ENCODE measurements at places on chromosomes 5 and 9.

DNA sequence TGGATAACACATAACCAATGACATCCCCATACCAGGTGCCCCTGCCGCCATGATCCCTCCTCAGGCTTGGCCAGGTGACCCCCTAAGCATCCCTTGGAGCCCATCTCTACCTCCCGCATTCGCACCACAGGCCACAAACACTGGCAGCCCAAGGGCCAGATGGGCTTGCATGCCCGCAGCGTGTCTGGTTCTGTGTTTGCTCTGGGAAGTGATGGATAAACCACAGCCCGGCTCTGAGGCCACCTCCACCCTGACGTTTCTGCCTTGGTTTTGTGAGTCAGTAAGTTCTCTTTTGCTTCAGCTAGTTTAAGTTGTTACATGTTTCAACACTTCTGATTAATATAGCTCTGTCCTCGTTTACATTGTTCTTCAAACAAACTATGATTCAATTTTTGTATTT, 172.4 kb upstream of the PHYKPL start:
- DNase-seq, result no peak

DNA sequence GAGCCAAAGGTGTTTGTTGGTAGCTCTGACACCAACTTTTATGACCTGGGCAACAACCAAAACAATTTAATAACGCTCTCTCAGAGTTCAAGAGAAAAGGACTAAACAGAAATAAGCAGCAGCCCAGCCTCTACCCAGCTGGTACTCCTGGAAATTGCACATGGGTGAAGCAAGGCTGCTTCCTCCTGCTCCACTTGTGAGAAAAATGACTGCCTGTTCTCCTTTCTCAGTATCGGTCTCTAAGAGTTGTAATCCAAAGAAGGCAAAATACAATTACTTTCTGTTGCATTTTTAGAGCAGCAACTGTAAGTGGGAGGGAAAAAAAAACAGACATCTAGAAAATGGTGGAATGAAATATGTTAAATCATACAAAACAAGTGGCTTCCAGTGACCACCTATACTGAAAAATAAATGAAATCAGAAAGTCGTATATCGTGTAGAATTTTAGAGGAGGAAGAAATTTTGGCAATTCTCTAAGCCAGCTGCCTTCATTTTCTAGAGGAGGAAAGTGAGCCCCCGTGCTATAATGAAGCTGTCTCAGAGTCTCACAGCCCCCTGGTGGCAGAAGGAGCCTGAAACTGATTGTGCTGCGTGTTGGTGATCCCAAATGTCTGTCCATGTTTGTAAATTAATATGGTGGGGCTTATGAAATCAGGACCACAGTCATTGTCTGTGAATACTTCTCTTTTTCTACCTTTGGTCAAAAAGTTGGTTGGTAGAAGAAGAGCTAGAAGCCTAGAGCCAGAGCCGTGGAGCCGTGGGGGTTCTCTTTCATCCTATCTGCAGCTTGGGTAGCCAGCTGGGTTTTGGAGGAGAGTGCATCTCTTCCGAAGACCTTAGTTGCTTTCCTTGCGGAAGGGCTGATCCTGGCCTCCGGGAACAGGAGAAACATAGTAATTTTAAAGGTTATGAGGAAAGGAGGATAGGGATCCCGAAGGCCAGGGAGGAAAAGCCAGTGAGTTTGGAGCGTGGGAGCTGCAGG, 139.9 kb downstream of the PIP5K1B start:
- peak; percentile 47 for DNase-seq

GRCh38 chr5:153952893-153953292, 85.8 kb downstream of the FAM114A2 start:
- no peak for DNase-seq

DNA sequence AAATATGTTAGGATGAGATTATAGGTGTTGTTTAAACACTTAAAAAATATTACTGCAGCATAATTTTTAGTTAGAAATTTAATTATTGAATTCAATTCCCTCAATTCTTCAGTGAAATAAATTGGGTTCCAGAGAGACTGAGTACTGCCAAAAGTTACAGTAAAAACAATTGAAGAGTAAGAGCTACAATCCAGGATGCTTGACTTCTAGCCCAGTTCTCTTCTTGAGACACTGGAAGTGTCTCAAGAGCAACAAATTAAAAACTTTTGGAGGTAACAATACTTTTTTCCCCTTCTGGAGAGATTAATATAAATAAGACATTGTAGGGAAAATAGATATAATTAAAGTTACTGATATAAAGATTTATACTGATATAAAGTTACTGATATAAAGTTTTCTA, 8.3 kb downstream of the ITGA1 start:
- DNase-seq, result no peak

- no peak for DNase-seq
Measured at GRCh38 chr9:129422843-129423192, 198.1 kb downstream of the C9orf50 start.

- no peak for DNase-seq
Measured at GRCh38 chr9:69943148-69943806, 100.4 kb upstream of the MAMDC2 start.

DNA sequence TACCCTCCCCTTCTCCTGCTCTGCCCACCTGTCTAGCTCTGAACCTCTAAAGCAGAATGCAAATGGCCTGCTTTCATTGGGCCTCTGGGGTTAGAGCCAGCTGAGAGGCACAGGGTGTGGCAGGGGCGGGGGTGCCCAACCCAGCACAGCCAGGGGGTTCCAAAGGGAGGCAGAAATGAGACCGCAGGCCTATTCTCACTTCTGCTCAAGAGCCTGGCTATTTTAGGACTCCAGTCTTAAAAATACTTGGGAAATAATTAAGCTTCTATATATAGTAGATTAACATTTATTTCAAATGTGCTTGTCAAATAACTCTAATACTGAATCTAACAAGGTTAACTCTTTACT, 5.7 kb downstream of the QSOX2 start:
- DNase-seq, result no peak

DNA sequence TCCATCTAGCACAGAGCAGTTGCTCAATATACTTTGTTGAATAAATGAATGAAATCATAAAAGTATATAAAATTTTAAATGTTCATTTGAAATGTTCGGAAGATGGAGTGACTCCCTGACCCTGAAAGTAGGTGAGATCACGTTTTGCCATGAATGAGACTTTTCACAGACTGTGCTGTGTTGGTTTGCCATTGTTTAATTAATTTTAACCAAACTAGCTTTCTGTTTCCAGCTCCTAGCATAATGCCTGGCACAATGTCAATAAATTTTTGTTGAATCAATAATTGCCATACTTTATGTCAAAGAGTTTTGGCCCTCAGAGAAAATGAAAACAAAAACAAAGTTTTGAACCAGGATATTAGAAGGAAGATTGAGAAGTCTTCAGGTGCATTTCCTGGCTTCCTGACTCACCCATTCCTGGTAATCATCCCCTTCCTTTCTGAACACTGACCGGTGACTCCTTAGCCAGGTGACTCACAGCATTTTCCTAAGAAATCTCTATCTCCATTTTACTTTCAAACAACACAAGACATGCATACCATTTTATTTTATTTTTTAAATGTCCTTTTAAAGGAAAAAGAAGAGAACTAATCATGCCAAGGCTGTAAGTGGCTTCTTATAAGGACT, 15.1 kb downstream of the SLC28A3 start:
- peak; percentile 50 for DNase-seq

- DNase-seq, result no peak
Measured at GRCh38 chr5:80266566-80266965, 10.7 kb upstream of the SERINC5 start.

GRCh38 chr5:142512043-142513042, 173.5 kb downstream of the FGF1 start:
- DNase-seq, result no peak

DNA sequence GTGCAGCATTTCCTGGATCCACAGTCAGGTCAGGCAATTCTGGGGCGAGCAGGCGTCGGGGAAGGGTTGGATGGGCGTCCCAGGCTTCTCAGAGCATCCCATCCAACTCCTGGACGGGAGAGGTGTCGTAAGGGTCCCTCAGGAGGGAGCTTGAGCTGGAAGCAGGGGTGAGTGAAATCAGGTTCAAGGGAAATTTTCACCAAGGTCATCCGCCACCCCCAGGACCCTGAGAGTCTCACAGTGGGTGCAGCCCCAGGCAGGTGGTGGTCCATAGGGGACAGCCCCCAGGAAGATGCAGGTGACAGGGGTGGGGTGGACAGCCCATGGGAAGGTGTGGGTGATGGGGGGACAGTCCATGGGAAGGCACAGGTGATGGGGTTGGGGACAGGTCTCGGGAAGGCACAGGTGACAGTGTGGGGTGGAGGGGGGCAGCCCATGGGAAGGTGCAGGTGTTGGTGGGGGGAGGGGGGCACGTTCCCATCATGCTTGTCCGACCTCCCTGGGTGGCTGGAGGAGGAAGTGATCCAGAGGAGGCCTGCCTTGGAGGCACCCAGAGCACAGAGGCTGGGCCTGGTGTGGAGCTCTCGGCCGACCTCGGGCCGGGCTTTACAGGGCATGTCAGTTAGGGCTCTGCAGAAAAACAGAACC, 48.9 kb downstream of the AHRR start:
- no peak for DNase-seq

GRCh38 chr9:110432253-110432652, 94.6 kb upstream of the TXNDC8 start:
- DNase-seq, result no peak

- no peak for DNase-seq
Measured at GRCh38 chr5:58279259-58279658, 180.6 kb downstream of the PLK2 start.

- DNase-seq, result no peak
Measured at GRCh38 chr9:6384732-6385131, 28.3 kb upstream of the UHRF2 start.

- no peak for DNase-seq
Measured at GRCh38 chr9:136147890-136148714, 29.4 kb upstream of the TMEM250 start.

- DNase-seq, result no peak
Measured at GRCh38 chr5:87129046-87129445, 138.6 kb upstream of the RASA1 start.

GRCh38 chr9:34451545-34451944, 6.8 kb downstream of the FAM219A start:
- DNase-seq, result no peak

- no peak for DNase-seq
Measured at GRCh38 chr5:11064763-11065450, 303.9 kb upstream of the DAP start.
